ENCODE measurements at places on chromosomes 2 and 18.
A peak's percentile ranks its signal among the peaks of the same experiment; 100 is the strongest.

- DNase-seq = no peak
Observed at GRCh38 chr18:23108496-23108895, 26.8 kb upstream of the CABLES1 start.

GRCh38 chr2:7071154-7071553 lies 153.9 kb downstream of the RNF144A start:
- no peak for DNase-seq

DNA sequence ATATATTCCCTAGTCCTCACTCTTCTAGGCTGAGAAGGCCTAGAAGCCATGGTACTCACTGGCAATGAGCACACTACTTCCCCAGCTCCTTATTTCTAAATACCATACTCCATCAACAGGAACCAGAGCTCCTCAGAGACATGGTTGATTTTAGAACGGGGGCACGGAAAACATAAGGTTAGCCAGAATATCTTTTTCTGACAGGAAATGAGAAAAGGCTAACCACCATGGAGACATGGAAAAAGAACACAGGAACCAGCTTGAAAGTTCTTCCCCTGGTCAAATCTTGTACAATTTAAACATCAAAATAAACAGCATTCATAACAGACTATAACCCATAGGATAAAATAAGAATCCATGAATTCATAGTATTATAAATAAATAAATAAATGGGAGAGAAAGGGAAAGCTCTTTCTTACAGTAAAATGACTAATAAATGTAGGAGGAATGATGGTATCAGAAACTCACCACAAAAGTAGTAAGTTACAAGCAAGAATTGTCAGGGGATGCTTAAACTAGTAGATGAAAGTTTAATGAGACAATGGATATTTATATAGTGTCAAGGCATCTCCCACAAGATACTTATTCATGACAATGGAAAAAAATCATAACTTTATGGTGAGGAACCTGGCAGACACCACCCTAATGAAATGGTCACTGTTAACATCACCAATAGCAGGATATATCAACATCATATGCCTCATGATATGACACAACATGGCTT lies 20.6 kb upstream of the GCC2 start:
- no peak for DNase-seq

DNA sequence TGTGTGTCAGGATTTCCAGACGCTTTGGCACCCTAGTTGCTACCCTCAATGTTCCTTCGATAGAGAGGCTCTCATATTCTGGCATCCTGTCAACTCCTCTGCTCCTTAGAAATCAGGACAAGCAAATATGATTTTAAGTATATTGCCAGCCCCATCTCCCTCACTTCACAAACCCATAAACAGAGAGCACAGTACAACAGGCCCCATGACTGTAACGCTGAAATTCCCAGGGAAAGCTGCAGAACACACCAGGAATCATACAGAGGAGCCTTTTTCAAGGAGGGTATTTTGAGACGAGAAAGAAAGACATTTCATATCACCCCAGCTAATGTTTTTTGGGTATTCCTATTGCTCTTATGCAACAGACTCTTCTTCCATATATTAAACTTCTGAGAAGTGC lies 162.9 kb downstream of the NAPG start:
- no peak for DNase-seq

DNA sequence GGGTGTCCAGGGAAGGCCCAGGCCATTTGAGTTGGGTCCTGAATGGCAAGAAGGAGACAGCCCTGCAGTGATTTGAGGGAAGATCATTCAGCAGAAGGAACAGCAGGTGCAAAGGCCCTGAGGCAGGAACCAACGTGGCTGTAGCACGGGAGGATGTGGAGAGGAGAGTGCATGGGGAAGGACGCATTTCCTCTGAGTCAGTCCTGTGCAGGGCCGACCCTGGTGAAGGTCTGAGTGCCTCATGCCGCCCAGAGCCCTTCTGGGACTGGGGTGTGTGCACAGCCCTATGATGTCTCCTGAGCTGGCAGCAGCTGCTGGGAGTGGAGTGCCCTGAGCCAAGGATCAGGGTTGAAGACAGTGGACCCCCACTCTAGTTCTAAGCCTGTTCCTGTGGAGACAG lies 17.9 kb upstream of the ARHGEF4 start:
- DNase-seq = no peak

GRCh38 chr2:191228861-191229260 lies 16.3 kb upstream of the MYO1B start:
- no peak for DNase-seq

DNA sequence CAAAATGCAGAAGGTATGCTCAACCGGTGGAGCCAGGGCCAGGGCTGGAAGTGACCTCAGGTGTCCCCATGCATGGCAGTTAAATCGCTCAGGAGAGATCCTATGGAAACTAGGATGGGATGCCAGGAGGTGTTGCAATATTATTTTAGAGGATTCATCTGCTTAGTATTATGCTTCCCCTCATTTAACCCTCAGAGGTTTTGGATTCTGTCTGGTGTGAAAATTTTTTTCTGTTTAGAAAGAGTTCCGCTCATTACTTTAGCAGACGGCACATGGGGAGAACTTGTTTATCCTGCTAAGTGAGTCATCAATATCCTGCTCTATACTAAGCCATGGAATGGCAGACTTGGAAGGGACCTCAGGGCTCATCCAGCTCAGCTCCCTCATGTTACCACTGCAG lies 42.5 kb downstream of the TRIB2 start:
- DNase-seq = no peak

DNA sequence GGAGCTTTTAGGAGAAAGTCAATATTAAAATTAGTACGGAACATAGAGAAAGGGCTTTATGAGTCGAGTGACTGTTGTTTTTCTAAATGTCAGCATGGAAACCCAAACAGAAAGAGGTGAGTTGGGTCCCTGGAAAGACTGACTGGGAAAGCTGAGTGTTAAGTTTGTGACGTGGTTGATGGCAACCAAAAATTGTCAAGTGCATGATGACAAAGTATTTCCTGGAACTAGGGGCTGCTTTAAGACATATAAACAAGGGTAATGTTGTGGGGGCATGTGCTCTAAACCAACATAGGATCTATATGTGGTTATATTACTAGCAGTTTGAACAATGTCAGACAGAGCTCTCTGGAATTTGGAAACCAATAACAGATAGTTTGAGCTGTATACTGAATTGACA lies 50.9 kb upstream of the GPD2 start:
- no peak for DNase-seq

GRCh38 chr2:169928463-169928864 lies 101.2 kb downstream of the UBR3 start:
- DNase-seq = peak; percentile 22

- no peak for DNase-seq
Observed at GRCh38 chr2:231012463-231012862, 16.5 kb downstream of the SPATA3 start.

DNA sequence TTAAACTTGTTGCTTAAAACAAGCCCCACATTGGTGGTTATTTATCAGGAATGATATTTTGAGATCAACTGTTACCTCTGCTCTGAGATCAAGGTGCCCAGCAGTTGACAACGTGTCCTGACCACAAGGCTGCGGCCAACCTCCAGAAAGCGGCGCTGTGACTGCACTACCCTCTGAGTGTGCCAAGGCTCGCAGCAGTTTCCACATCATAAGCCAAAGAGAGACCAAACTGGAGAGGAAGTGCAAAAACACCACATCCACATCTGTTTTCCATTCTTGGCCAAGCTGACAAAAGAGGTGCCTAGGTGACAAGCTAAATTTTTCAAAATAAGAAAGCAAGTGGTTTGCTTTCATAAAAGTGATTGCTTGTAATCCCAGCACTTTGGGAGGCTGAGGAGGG lies 410.8 kb upstream of the POU3F3 start:
- no peak for DNase-seq

DNA sequence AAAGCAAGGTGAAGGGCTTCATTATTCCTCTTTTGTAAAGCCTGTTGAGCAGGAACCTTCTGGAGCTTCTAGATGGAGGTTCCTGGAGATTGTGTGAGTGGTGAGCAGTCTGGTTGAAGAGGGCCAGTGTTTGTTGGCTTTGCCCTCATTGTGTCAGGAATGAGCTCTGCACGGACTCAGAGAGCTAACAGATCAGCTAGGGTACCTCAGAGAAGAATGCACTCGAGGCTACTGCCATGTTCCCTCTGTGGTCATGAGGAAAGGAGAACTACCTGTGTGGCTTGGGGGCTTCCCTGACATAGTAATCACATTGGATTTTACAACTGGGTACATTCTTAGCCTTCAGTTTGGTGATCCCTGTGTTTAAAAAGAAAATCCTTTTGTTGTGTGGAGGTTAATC lies 46.6 kb downstream of the SPTBN1 start:
- no peak for DNase-seq

GRCh38 chr2:215507136-215507535 lies 71.3 kb upstream of the FN1 start:
- no peak for DNase-seq

GRCh38 chr18:79393635-79394533 lies 1.8 kb upstream of the NFATC1 start:
- no peak for DNase-seq

- DNase-seq = no peak
Observed at GRCh38 chr2:209351636-209352035, 72.2 kb upstream of the MAP2 start.

DNA sequence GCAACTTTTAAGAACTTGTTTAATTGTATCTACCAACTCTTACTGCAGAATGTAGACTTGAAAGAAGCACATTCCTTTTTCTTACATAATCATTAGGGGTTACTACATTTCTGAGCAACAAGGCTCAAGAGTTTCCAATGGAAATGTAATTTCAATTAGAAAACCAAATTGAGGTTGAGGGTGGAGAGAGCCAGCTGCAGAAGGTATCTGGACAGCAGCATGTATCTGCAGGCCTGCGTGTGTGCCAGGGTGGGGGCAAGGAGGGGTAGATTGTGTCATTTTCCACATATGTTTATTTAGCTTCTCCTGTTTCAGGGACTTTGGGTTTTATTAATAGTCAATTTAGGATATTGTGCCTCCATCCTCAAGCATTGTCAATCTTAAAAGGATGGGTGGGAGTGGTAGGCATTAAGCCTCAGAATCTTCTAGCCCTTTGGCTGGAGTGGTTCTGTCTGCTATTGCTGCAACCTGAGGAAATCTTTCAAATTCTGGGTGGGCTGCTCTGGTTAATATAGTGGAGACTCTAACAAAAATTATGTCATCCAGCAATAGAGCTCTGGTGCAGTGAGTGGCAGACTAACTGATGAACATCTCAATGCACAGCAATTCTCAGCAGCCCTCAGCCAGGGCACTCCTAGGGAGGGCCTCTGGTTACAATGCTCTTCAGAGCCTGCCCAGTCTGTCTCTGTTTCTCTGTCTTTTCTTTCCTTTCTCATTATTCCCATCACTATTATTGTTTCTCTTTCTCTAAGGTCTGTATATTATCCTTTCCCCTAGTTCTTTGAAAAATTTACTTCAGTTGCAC lies 151.4 kb downstream of the RPIA start:
- DNase-seq = no peak

DNA sequence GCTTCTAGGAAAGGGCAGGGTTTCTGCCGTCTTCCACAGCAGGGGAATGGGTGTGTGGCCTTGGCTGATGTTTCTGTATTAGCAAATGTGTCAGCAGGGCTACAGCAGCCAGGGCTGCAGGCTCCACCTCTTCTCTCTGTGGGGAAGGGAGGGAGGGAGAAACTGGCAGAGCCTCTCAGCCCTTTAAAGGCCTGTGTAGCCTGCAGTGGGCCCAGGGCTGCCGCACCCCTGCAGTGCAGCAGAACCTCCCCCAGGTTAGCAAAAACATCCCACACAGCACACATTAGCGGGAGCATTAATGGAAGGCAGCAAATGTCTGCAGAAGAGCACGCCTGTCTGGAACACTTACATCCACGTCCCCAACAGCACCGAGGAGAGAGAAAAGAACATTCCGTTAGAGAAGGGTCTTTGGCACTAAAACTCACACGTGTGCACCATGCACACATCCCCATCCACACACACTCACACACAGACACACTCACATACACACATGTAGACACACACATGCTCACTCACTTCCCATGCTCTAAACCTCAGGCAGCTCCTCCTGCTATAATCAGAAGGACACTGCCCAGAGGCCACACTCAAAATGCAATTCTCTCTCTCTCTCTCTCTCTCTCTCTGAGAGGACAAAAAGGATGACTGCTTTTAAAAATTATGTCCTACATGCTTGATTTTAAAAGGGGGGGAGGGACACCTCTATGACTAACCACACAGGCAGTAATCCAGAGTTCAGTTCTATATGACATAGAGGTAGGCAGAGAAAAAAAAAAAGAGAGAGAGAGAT lies 24.1 kb downstream of the MRPL35 start:
- DNase-seq = no peak

DNA sequence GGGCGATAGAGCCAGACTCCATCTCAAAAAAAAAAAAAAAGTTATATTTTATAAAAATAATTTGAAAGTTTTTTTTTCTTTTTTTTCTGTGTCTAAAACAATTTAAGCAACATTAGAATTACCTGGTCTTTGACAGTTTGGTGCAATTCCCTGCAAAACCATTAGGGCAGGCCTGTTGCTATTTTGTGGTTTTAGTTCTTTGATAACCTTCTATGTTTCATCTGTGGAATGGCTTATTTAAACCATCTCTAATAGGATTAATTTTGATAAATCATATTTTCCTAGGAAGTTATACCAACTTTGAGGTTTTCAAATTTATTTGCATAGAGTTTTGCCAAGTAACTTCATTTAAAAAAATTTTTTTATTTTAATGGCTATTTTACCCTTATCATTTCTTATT lies 141.2 kb upstream of the TWIST2 start:
- DNase-seq = no peak

GRCh38 chr18:6942742-6943141 lies 174.9 kb downstream of the LAMA1 start:
- DNase-seq = no peak

DNA sequence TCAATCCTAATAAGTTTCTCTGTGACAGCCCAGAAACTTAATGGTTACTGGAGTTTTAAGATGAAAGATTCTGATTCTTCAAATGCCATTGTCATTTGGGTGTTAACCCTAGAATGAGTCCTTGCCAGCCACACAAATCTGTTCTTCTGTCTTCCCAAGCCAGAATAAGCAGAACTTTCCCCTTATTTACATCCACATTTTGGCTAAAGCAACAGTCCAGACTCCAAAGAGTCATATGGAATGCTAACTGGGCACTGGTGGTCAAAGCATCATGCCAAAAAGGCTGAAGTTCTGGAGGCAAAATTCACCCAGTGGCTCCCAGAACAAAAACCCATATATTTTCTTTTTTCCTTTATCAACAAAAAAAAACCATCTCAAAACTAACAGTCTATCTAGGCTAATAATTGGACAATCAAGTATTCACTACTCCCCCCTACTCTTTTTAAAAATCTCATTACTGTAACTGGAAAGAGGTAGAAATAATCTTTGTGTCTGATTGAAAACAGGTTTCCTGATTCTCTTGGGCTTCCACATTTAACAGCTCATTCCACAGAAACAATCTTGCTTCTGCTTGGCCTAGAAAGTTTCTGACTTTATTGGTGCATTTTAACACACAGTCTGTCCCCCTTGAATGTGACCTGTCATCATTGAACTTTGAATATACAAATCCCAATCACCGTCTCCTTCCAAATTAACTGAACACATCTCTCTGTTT lies 89.6 kb upstream of the SETBP1 start:
- no peak for DNase-seq

All from epithelial cell of proximal tubule (primary cell).